ENCODE measurements at places on chromosomes 3 and 15. TPM values are rescaled to one million over a fixed set of nuclear protein-coding genes. Genes with fewer than 3 reads are reported as not detected.

- no peak for DNase-seq
Observed at GRCh38 chr3:194030372-194030771, 105.6 kb upstream of the HES1 start.

DNA sequence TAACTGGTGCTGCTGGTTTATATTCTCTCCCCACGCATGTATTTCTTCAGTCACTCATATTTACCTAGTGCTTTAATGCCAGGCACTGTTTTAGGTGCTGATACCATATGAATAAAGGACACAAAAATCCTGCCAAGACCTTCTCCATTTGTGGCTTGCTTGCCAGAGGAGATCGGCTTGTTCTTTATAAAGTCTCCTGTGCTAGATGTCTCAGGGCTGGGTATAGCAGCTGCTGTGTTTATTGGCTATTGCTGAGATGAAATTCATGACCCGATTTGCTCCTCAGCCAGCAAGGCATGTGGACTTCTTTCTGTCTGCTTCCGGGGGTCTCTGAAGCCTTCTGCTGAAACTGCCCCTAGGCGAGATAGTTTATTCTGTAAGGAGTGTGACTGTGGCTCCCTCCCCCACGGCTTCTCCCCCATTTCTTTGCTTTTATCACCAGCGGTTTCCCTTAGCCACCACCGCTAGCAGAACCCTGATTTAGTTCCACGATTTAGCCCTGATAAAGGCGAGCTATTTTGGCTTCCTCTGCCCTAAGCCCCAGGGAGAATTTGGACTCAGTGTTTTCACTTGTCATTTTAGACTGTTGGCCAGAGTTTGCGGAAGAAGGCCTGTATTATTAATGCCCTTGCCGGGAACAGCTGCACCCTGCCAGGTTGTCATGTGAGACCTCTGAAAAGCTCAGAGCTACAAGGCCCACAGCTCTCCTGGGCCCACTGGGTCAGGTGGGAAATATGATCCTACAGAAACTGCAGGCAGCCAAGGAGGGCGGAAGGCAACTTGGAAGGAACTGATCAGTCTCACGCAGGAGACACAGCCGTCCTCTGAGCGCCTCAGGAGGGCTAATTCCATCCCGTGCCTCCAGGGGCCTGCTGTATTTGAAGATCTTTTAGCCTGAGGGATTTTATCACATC is 46.8 kb downstream of the ST6GAL1 start:
- peak; percentile 50 for DNase-seq

GRCh38 chr15:62896969-62897486 is 145.5 kb upstream of the TPM1 start:
- peak; percentile 79 for DNase-seq

The TRH gene
- not detected for total RNA-seq

DNA sequence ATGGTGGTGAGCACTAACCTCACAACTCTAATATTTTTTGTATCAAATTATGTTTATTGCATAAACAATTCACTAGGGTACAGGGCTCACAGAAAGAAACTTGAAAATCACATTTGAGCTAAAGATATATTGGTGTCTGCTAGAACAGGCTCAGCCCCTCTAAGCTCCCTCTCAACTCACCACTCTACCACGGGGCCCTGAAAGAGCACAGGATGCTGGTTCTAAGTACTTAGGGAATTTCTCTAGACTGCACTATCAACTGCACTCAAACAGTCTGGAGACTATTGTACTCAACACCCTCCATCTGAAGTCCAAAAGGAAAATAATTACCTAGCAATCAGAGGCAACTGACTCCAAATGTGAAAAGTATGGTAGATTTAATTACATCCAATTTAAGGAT is 98.7 kb upstream of the STRIT1 start:
- no peak for DNase-seq

The MAP6D1 gene
- total RNA-seq = 1.6 TPM

DNA sequence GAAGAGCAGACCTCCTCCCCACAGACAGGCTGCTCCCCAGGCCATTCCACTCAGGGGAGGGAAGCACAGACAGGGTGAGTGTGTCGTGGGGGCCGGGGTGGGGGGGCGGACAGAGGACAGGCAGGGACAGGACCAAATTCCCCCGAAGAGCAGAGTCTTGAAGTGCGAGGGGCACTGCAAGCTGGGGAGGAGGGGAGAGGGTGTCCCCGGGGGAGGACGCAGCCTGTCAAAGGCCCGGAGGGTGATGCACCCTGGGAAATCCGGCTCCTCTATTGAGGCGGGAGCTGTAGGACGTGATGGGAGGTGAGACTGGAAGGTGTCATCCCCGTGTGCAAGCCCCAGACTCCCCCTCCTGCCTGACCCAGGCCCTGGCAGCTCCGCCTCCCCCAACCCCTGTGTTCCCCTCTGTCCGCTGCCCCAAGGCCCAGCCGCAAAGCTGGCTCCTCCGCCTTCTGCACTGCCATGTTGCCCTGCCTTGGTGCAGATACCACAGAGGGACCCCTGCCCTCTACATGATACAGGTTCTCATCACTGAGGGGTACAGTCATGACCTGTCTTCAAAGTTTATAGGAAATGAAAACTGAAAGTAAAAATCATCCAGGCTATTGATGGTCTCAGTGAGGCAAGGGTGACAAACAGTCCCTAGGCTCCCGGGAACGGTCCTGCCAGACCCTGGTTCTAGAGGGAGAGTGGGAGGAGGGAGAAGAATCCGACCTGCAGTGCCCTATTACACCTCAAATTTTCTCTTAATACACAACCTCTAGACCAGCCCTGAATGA is 76.3 kb upstream of the IQSEC1 start:
- DNase-seq = no peak

DNA sequence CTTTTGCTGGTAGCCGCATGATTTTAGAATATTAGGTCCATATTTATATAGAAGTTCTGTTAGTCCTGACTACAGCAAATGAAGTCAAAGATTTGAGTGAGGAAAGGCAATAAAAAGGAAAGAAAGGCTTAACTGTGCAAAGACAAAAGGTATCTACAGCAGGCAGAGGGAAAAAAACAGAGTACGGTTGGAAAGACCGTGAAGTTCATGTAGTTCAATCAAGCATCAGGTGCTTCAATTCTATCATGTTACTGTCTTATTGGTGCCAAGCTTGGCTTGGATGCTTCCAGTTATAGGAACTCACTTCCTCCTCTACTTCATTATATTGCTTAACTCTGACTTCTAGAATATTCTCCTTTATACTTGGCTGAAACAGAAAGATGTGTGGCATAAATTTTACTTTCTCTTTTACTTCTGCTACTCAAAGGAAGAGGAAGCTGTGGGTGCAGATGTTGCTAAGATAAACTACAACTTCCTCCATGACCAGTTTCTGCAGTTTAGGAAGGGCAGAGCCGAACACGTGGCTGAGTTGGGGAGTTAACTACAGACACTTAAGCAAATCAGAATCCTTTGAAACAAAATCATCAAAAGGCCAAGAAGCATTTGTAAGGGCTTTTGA is 72.6 kb upstream of the ZBED2 start:
- no peak for DNase-seq

DNA sequence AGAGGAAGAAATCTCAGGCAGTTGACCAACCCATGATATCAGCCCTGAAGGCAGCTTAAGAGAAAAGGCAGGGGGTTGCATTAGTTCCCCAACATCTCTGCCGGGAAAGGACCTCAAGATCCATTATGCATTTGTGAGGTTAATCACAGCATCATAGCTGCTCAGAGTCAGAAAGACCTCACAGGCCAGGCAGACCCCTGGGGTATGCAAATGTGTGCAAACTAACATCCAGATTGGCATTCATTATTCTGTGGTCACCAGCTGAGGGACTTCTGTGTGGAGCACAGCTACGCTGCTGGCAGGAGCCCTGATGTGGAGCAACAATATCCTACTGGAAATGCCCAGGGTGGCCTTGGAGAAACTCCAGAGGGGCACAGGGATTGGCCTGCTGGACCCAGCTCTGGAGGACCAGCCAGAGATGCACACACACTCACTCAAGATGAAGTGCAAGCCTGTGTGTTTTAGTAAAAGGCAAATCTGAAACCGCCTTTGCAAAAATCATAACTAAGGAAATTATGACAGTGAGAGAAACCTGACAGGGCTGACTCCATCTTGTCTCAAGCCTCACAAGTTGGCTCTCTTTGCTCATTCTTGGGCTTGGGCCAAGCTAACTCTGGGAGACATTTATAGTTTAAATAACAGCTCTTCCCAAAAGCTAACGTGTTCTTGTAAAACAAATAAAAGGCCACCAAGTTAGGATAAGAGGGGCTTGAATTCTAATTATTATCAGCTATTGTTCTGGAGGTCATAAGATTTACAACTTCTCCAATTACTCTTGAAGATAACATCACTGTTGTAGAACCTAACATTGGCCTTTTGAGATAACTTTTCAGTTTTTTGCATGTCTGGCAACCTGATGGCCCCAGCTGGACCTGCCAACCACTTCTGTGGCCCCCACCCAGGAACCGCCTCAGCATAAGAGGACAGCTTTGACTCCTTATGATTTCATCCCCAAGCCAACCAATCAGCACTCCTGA is 257.1 kb downstream of the UACA start:
- DNase-seq = no peak

- no peak for DNase-seq
Observed at GRCh38 chr3:194744826-194745225, 59.1 kb downstream of the FAM43A start.

The RPUSD2 gene
- 4.3 TPM for total RNA-seq

DNA sequence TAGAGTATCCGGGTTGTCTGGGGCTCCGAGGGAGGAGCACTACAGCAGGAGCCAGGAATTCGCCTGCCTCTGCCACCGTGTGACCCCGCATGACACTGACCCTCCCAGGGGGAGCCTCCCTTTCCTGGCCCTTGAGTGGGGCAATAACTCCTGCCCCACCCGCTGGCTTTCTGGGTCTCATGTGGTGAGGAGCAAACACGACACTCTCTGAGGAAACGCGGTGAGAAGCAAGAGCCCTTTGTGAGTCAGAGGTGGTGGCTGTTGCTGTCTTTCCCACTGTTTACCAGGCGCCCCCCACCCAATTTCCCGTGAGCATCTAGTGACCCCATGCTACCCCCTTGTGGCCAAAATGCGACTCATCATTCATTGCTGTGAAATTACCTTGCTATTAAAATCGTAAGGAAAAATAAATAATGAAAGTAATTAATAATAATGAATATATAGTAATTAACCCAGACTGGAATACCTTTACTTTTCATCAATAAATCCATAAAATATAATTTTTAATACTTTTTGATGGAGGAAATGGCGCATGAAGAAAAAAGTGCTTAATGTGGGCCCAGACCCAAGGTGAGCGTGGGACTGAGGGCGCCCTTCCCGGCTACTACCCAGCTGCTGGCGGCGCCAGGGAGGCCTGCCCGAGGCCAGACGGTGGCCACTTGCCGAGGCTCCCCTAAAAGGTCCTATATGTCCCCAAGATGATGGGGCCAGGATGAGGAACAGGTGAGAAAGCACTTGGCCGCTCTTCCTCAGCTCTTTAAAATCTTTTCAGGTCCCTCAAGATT is 29.3 kb downstream of the CCNL1 start:
- DNase-seq = peak; percentile 54

GRCh38 chr15:71195242-71195641 is 80.0 kb downstream of the THSD4 start:
- DNase-seq = no peak

- DNase-seq = peak; percentile 30
Observed at GRCh38 chr3:188853856-188854771, 317.7 kb upstream of the TPRG1 start.

The ATG3 gene
- total RNA-seq = 37.0 TPM

Data from tibial nerve (tissue), 4 donors.